ENCODE measurements at places on chromosomes 5 and 9.

DNA sequence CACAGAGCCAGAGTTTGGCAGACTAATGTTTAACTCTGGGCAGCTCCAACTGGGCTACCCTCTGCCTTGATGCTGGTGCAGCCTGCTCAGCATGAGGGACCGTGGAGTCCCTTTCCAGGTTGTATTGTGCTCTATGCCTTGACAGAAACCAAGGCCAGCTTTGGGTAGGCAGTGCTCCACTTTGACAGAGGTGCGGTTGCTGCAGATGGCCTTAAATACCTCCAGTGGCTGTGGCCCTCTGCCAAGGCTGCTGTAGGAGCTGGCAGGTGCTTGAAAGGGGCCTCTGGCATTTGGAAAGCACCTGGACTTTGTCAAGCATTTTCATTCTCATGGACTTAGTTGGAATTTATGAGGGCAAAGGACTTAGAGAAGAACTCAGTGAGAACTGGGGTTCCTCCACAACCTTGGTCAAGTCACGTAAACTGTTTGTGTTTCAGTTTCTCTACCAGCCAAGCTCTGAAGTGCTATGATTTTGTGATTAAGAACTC lies 249.7 kb upstream of the ZNF462 start:
- no peak for DNase-seq

GRCh38 chr9:133700819-133701320 lies 37.3 kb downstream of the SARDH start:
- peak; percentile 25 for DNase-seq

GRCh38 chr5:35338157-35338453 lies 107.8 kb upstream of the PRLR start:
- DNase-seq = no peak

- no peak for DNase-seq
Measured at GRCh38 chr5:79448336-79448735, 65.6 kb downstream of the HOMER1 start.

GRCh38 chr9:90774682-90775081 lies 26.9 kb upstream of the SYK start:
- DNase-seq = peak; percentile 5

DNA sequence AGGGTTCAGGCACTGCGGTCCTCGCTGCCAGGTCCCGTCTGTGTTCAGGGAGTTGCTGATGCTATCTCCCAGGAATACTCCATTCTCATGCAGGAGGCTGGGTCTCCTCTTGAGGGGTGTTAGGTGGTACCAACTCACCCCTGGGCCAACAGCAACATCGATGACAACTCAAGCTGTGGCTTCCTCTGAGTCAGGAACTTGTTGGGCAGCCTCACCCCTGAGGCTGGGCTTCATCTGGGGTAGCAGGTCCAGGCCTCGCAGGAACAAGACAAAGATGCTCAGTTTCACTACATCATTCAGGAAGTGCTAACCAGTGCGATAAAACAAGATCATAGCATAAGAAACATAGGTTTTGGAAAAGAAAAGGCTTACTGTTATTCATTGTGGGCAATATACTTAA lies 125.9 kb downstream of the SYK start:
- DNase-seq = no peak

DNA sequence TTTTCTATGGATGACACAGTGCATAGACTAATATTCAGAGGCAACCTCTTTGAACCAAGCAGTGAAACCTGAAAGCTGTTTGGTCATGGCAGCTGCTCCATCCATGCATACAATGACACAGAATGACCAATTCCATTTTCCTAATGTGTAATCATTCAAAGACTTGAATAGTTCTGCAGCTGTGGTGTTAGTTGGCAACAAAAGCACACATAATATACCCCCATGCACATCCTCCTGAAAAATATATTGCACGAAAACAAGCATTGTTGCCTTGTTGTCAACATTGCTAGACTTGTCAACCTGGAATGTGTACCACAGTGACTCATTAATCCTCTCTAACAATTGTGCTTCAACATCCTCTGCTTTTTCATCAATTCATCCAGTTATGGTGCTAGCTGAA lies 71.0 kb upstream of the SEMA6A start:
- DNase-seq = no peak

- DNase-seq = peak; percentile 80
Measured at GRCh38 chr5:51279983-51280706, 103.1 kb upstream of the ISL1 start.

DNA sequence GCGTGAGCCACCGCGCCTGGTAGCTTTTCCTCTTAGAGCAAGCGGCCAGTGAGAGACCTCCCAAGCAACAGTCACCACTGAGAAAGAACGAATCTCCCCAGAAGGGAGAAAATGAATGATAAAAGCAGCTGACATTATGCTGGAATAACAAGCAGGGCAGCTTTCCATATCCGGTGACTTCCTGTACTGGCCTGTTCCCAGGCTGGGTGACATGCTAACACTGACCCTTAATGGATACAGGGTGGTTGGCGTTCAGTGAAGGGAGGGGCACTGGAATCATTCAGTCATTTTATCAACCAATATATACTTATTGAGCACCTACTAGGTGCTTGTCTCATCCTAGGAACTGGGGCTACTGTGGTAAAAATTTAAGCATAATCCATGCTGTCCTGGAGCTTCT lies 357.3 kb upstream of the PANK3 start:
- no peak for DNase-seq

DNA sequence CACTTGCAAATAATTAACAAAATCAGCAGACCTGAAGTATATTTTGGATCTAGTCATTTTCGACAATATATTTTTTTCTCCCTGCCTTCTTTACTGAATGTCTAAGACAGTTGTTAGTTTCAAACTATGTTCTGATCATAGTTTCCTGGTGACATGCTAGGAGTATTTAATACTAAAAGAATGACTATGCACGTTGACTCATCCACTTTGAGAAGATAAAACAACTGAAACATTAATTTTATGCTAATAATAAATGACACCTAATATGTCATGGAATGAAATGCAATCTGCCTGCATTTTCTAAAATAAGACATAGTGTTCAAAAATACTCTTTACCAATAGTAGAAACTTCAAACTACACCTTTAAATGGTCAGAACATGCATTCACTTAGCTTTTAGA lies 2123.7 kb upstream of the C9orf72 start:
- DNase-seq = no peak

GRCh38 chr9:80156262-80156661 lies 584.5 kb downstream of the TLE4 start:
- no peak for DNase-seq

GRCh38 chr5:168658394-168658793 lies 79.2 kb upstream of the PANK3 start:
- DNase-seq = no peak

DNA sequence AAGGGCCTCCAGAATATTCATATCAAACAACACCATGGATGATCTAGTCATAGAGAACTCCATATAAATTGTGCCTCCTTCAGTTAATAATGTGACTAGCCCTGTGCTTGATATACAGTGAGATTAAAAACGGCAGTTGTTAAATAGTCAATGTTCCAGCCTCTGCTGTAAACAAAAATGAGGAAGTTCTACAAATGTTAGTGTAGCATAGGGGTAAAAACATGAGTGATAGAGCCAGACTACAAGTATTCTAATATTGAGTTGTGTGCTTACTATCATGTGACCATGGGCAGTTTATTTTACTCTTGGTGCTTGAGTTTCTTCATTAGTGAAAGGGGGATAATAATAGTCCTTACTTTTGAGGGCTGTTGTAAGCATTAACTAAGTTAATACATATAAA lies 43.3 kb upstream of the SLCO6A1 start:
- no peak for DNase-seq

GRCh38 chr9:118236625-118237024 lies 532.4 kb downstream of the TLR4 start:
- DNase-seq = no peak

DNA sequence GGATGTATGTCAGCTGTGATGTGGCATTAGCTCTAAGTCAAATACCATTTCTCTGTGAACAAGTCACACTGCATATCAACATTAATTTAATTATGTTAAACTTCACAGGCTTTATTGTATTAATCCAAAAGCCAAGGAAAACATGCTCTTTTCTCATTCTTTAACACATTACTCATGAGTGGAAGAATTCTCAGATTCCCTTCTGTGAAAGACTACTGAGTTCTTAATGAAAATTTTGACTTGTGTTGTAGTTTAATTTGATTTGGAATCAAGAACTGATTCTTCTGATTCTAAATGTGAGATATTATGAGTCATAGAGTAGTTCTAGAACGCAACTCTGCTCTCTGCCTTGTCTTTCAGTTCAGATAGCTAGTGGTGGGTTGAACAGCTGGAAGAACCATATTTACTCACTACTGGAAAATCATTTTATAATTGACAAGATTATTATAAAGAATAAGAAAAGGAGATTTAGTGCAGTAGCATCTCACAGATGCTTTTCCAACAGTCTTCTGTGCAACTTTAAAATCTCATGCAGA lies 90.6 kb downstream of the VCAN start:
- DNase-seq = no peak

GRCh38 chr9:124137944-124138335 lies 119.8 kb upstream of the NEK6 start:
- no peak for DNase-seq

GRCh38 chr5:15550502-15551112 lies 50.6 kb downstream of the FBXL7 start:
- no peak for DNase-seq

GRCh38 chr9:76898786-76899185 lies 7.1 kb downstream of the PRUNE2 start:
- no peak for DNase-seq

GRCh38 chr5:140037012-140037411 lies 6.1 kb downstream of the NRG2 start:
- DNase-seq = no peak

- no peak for DNase-seq
Measured at GRCh38 chr5:169268019-169268418, 32.9 kb downstream of the SLIT3 start.

GRCh38 chr9:85432599-85432998 lies 309.2 kb downstream of the AGTPBP1 start:
- DNase-seq = no peak

GRCh38 chr5:80958616-80959015 lies 1.5 kb upstream of the RASGRF2 start:
- DNase-seq = no peak

GRCh38 chr5:136052692-136053335 lies 24.0 kb downstream of the TGFBI start:
- DNase-seq = no peak

DNA sequence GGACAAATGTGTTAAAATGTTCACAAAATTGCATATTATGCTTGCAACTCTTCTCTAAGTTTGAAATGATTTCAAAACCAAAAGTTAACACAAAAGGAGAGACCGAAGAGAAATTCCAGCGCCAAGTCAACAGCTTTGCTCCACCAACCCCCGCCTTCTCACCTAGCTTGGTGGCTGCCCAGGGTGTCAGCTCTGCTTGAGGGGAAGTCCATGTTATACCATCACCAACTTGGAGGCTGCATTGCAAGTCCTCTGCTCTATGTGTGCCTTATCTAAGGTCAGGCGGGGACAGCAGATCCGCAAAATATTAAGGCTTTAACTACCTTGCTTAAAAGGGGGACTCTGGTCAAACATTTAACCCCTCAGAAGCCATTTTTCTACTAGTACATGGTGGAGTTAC lies 14.6 kb downstream of the CCNJL start:
- no peak for DNase-seq

DNA sequence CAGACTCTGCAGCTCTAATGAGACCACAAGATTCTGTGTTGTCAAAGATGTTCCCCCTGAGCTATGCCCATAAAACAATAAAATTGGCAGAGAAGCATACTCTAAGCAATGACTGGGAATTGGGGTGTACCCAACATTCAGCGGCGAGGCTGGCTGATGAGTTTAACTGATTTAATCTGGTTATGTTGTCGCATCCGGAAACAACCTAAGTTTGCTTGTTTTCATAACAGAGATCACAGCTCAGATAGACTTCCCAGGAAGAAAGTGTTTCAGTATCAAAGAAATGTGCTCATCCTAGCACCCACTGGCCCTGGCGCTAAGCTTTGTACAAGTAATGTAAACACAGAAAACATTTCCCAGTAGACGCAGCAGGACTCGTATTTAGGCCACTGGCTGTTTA lies 7.4 kb downstream of the SEMA5A start:
- DNase-seq = peak; percentile 17

- DNase-seq = no peak
Measured at GRCh38 chr5:106660681-106661080, 1010.1 kb downstream of the EFNA5 start.

GRCh38 chr9:2686911-2687310 lies 30.4 kb upstream of the KCNV2 start:
- DNase-seq = peak; percentile 41

DNA sequence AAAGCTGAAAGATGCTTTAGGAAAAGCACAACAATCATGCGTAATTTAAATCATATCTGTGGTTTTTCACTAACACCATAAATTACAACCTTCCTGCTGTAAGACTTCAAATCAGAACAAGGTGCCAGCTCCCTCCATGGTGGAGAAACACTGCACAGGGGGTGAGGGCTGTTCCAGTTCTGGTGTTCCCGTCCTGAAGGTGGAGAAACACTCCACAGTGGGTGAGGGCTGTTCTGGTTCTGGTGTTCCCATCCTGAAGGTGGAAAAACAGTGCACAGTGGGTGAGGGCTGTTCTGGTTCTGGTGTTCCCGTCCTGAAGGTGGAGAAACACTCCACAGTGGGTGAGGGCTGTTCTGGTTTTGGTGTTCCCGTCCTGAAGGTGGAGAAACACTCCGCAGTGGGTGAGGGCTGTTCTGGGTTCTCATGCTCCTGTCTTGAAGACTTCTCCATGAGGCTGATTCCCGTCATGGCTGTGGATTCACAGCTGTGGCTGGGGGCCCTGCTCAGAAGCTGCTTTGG lies 12.9 kb downstream of the PLEKHG4B start:
- no peak for DNase-seq

- peak; percentile 58 for DNase-seq
Measured at GRCh38 chr9:125532412-125532811, 174.6 kb downstream of the MAPKAP1 start.

DNA sequence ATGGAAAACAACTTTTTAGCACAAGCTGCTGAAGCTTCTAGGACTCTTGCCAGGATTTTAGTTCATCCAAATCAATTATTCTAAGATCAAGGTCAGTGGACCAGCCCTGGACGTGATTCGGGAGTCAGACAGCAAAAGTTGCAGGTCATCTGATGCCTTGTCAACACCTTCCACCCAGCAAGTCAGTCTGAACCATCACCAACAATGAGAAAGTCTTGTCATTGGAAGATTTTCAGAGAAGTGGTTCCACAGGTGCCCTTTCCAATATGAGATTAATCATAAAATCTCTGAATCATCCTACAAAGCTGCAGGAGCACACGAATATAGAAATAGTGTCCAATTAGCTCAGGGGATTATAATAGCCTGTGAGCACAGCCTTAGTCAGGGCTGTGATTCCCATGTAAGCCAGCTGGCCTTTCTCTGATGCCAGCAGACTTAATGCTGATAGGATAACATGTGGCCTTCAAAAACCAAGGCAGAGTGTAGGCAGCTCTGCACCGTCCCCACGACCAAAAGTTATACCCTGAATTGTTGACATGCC lies 445.0 kb upstream of the TRPC7 start:
- peak; percentile 82 for DNase-seq

DNA sequence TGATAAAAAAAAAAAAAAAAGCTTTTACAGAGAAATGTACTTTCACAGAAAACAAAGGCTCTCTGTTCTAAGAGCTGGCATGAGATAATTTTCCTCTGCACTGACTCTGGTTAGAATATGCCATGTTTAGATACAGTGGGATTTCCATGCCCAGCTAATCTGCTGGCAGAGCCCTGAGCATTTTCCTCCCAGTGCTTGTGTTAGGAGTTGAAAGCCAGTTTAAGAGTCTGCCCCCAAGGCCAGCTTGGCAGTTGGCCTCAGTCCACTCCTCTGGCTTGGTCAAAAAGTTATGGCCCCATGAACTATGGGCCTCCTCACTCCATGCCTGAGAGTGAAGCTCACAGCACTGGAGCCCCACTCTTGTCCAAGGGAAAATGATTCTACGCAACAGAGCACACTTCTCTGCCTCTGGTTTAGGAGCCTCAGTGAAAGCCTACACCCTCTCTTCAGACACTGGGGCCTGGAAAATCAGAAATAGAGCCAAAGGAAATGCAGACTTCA lies 21.9 kb downstream of the MOCS2 start:
- no peak for DNase-seq
